ENCODE measurements at places on chromosomes 4 and X.

- no peak for DNase-seq
These were observed 6.9 kb downstream of the CTBP1 start for GRCh38 chr4:1241936-1242505.

DNA sequence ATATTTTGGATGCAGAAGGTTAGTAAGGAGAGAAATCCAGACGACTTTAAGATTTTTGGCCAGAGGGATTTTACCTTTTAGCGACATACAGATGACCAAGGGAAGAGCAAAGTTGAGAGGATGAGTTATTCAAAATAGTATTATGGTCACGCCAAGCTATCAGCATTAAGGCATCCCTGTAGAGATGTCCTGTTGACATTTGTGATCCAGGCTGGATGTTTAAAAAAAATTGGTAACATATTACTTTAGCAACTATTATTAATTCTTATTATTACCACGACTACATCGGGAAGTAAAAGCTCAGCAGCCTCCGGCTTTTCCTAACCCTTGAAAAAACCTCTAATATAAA lies 562 bp upstream of the OSTC start:
- no peak for DNase-seq

DNA sequence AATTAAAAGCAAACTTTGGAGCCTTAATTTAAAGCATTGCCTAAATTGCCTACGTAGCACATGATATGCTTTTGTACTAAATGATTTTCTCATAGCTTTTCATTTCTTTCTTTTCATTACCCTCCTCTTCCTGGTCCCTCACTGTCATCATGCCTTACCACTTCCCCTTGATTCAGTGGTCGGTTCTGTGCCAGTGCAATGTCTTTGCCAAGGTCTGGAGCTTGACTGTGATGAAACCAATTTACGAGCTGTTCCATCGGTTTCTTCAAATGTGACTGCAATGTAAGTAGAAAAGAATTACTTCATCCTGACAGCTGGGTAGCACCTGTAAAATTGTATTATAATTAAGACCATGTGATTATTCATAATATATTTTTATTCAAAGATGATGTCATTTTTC lies 72.5 kb downstream of the C4orf46 start:
- no peak for DNase-seq

DNA sequence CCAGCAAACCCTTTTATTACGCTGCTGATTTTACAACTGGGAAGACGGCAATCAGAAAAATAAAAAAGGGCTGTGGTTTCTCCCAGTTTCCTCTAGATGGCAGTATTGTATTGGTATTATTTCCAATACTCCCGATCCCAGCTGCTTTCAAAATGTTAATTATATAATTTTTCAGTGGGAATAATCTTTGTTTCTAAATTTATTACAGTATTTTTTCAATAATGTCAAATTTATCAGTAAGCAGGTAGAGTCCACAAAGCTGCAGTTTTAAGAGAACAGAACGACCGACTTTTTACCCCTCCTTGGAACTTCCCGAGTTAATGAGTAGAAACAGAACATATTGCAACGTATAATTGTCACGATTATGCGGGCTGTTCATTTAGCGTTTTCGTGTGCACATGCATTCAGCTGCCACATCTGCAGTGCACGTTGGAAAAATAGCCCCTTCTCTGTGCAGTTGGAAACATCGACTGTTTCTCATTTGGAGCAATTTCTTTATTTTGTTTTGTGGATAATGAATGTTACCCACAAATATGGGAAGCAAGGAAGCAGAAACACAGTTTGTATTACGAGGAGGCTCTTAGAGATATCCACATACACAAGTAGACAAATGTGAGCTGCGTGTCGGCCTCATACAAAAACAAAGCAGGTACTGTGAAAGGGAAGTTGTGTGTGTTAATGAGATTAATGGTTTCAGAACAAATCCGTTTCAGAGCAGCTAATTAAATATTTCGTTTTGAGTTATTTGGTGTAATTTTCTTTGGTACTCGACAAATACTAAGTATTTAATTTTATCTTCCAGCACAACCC lies 188.0 kb downstream of the STIM2 start:
- peak; percentile 74 for DNase-seq

DNA sequence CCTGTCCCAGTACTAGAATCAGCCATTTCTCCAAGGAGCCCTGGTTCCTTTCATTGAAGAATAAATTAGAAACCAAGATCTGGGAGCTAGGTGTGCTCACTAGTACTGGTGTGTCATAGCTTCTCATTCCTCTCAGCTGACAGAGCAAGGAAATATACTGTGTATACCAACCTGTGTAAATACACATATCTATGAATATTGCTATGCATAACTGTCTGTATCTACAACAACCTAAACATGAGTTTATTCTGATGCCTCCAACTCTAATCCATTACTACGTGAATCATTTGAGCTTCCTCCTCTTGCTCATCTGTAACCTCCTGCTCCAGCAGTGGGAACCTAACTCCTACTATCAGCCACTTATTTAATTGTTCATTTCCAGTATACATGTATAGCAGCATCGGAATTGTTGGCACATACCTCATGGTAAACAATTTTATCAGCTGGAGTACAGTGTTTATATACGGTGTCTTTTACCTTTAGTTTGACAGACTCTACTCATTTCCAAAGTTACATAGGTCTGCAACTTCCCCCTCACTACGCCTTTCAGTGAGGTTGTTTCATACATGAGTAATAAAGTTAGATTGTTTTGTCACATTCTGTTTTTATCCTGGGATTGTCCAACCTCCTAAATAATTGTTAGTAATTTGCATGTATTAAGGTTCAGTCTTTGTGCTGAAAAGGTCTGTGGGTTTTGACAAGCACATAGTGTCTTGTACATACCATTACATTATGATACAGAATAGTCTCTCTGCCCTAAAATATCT lies 7.1 kb upstream of the SCRG1 start:
- no peak for DNase-seq

GRCh38 chr4:10421344-10422055 lies 35.7 kb downstream of the ZNF518B start:
- no peak for DNase-seq

DNA sequence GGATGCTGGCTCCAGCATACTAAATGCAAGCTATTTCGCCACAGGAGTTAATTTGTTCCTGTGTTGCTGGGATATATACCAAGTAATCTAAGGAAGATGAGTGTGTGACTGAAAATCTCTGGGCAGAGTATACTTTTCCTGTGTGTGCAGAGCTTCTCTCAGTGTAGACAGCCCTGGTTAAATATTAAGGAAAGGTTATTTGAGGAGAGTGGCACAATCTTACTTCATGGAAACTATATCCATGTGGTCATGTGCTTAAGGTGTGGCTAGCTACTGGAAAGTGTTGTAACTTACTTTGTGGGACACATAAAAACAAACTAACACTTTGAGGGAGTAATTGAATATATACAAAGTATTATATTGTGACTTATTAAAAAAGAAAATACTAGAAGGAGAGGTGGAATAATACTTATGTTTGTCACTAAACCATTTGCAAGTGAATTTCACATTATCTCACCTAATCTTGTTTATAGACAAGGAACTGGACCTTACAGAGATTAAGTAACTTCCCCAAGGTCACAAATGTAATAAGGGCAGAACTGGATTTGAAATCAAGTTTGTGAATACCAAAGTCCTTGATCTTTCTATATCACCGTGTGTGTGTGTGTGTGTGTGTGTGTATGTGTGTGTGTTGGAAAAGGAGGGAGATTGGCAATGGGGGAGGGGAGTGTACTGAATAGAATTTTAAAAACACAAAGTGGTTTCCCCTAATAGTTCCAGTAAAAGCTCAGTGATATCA lies 408.2 kb upstream of the NR3C2 start:
- DNase-seq, result no peak

GRCh38 chr4:187615972-187616371 lies 379.6 kb upstream of the ZFP42 start:
- DNase-seq, result no peak

GRCh38 chrX:29299684-29300083 lies 712.4 kb downstream of the IL1RAPL1 start:
- DNase-seq, result no peak

- no peak for DNase-seq
These were observed 38.3 kb downstream of the RAPGEF2 start for GRCh38 chr4:159141193-159141592.

GRCh38 chr4:187577941-187578480 lies 417.6 kb upstream of the ZFP42 start:
- no peak for DNase-seq

DNA sequence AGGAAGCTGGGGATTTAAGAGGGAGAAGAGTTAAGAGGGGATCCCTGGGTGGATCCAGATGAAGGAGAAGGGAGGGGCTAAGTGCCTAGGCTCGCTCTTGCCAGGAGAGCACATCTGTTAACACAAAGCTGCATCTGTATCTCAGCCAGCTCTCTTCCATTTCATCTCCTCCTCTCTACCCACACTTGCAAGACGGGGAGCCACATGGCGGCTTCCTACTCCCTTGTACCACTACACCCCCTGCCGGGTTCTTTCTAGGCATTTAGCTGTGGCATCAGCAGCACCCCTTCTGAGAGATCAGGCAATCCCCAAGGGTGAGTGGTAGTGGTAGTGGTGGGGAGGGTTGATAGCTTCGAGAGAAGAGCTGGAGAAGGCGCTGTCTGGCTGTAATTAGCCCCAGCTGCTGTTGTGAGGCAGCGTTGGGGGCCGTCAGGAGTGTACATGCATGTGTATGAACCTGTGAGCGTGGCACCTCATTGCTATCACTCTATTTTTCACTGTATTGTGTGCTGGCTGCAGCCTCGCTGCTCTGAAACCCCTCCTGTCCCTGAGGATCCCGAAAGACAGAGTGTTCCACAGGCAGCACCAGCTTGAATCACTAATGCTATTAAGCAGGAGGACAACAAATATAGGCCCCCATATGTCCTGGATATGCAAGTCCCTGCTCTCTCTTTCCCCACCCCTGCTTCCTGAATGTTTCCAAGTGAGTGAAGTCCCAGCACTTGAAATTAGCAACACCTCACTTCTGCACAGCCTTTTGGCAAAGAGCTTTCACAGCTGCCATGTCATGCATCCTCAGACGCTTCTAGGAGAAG lies 73.7 kb downstream of the RTL9 start:
- no peak for DNase-seq

GRCh38 chr4:166987026-166987425 lies 247.3 kb downstream of the SPOCK3 start:
- no peak for DNase-seq

- DNase-seq, result no peak
These were observed 92.0 kb upstream of the TLR2 start for GRCh38 chr4:153592064-153592463.

DNA sequence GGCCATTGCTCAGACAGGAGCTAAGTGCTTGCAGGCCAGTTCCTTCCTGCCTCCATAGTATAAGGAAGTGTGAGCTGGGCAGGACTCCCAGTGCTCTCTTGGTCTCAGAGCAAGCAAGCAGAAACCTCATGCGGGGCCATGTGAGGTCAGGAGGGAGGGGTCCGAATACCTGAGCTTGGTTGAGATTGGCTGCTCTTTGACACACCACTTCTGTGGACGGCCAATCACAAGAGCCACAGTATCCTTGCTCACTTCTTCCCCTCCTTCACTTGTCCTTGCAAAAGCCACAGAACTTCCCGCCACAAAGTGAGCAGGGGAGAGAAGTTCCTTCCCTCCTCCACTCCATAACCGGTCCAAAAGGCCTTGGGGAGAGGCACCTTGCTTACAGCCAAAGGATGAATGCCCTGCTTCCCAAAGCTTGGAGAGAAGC lies 56.7 kb downstream of the PRPS1 start:
- DNase-seq, result peak; percentile 62

- DNase-seq, result no peak
These were observed 494.5 kb downstream of the BCOR start for GRCh38 chrX:39603230-39603629.

DNA sequence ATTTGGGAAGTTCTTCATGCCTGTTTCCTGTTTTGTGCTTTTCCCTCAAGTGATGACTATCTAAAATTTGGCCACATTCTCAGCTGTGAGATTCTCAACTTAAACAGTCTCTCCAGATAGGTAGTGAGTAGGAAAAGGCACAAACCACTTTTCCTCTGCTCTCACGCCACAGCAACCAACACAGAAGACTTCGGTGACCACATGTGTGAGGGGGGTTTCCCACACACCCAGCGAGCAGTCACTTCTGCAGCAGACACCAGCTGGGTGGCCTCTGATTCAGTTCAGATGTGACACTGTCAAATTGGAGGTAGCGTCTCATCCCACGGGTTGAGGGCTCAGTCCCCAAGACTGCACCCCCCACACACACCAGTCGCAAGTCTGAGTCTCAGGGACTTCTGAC lies 25.1 kb upstream of the CLDN34 start:
- no peak for DNase-seq

GRCh38 chrX:116276261-116276660 lies 105.7 kb downstream of the AGTR2 start:
- DNase-seq, result no peak
